ENCODE measurements at places on chromosomes 2 and 18.

- DNase-seq = no peak
Observed at GRCh38 chr2:215796140-215796855, 217.1 kb downstream of the MREG start.

DNA sequence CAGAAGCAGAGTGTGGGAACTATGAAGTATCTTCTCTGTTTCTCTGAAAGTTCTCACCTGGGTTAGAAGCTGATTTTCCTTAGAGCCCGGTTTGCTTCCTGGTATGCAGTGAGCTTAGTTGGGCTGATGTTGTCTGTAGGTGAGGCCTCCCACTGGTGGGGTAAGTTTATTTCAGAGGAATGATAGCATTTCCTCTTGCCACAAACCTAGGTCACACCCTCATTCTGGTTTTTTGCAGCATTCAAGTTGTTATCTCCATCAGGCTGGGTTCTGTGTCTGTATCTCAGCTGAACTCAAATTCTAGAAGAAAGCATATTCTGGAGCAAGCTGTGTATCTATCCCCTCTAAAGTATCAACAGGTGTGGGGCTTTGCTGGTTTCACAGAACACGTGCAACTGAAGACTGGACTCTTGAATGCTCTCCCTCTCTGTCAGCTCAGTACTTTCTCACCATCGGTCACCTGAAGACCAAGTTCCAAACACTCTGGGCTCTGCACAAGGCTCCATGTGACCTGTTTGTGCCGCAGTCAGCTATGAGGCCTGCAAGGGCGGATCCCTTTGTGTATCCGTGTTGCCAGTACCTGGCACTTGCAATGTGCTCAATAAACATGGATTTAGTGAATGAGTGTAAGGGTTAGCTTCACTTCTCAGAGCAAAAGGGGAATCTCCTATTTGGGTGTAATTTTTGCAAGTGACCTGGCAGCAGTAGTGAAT lies 49.5 kb upstream of the MBOAT2 start:
- DNase-seq = no peak

GRCh38 chr2:236787885-236788284 lies 218.3 kb downstream of the ACKR3 start:
- no peak for DNase-seq

DNA sequence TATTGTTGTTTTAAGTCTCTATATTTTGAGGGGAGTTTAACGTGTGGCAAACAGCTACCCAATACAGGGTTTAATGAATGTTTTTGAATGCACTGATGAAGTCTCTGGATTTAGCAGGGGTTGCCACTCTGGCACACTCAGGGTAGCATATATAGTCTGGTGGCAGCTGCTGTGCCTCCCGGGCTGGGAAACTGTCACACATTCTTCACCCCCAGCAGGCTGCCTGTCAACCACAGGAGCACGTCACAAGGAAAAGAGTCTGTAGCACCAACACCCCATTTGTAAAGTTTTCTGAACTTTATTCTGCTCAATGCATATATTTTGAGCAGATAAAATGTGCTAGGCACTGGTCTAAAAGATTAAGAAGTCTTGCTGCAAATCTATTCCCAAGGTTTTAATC lies 39.3 kb downstream of the NGEF start:
- no peak for DNase-seq

GRCh38 chr2:16665748-16666448 lies at the start of gene CYRIA:
Gene CYRIA, minus strand, starts transcription at chr2:16665834. Its CDS starts 77,715 bp downstream, at chr2:16588119.
- peak; percentile 65 for DNase-seq

Measured in activated naive CD8-positive, alpha-beta T cell treated with anti-CD3 and anti-CD28 coated beads, Interleukin-2, amount 10 ng/mL, durations not matched to agents 7 days and 5 days (primary cell).